ENCODE measurements at places on chromosomes 7 and 10.

DNA sequence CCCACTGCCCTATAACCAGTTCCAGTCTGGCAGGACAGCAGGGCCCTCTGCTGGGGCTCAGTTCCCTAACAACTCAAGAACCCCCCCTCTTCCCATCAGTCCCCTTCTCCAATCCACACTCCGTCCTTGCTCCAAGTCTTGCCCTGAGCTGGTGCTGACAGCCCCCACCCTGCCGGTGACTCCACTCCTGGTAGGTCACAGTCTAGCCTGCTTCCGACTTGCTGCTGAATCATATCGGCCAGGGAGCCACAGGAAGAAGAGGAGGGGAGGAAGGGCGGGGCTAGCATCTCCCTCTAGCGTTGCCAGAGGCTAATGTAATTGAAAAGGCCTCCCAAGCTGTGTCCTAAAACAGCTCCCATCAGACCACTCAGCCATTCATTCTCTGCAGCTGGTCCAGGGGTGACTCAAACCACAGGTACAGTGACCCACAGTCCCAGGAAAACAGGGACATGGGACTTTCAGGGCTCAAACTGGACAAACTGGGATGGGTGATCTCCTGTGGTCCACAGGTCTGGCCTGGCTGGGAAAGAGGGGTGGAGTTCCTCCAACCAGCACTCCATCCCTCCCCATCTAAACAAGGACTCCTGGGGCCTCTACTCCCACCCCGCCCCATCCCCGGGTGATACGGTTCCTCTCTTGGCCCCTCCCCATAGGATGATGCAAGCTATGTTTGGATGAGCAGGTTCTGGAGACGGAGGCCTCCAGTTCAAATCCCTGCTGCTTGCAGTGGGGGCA lies 158.8 kb downstream of the SH3PXD2A start:
- DNase-seq, result no peak

DNA sequence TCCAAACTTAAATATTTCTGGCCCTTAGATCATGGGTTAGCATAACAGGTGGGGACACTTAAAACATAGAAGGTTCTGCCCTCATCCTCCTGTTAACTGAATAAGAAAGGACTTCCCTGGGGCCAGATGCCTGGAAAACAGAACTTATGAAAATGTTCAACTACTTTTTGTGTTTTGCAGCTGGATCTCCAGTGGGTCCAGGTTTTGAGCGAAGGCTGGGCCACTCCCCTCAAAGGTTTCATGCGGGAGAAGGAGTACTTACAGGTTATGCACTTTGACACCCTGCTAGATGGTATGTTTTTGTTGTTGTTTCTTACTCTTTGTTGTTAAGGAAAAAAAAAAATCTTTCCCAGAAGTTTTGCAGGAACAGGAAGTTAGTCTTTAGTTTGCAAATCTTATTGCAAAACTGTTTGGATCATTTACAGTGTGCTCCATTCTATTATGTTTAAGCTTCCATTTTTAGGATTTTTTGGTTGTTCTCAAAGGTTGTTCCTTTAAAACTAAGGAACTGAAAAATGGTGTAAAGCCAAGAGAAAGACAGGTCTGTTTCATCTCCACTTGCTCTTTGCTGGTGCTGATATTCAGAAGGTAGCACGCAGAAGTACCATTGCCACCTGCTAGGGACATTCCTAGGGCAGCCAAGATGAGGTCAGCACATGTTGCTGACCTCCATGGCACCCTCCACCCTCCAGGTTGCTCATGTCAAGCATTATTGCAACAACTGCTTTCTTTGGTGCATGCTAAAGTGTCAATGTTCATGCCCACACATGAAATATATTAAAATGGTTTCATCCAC lies 56.1 kb downstream of the PAPSS2 start:
- DNase-seq, result no peak

- no peak for DNase-seq
Observed at GRCh38 chr10:110522365-110522988, 24.8 kb downstream of the DUSP5 start.

DNA sequence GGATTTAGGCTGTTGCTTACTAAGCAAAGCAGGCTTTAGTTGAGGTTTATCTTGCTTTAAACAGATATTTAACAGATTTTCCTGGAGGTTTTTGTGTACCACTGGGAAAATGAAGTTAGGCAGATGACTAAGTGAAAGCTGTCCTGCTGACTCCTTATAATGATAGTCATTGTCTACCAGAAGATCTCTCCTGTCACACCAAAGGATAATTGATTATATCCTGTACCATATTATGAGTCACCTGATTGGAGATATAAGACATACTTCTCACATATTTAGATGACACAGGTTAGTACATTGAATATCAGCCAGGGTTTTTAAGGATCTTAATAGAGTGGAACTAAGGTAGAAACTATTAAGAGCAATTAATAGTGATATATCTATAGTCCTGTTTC lies 68.4 kb downstream of the PTEN start:
- DNase-seq, result no peak

DNA sequence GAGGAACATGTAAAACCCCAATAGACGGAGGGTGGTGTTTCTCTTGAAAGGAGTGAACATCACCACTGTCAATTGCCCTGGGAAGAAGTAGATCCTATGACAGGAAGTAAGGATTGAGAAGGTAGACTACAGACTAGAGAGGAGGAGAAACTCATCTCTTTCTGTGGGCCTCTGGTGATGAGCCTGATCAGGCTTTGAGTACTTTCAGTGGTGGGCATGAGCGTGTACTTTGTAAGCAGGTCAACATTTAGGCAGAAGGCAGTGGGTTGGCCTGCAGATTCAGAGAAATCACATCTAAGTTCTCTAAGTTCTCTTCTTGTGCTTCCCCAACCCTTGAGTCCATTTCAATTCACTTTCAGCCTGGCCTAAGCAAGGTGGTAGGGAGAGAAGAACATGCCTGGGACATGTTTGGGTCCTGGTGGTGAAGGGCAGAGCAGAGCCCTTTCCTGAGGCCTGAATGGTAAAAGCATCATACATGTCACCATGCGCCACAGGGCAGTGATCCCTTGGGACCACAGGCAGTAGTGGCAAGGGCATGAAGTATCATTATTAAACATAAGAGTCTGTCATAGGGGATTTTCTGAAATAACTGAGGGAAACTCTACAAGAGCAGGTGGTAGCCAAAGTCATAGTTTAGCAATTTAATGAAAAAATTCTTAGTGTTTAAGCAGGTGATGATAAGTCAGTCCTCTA lies 56.4 kb upstream of the ANKRD1 start:
- no peak for DNase-seq

DNA sequence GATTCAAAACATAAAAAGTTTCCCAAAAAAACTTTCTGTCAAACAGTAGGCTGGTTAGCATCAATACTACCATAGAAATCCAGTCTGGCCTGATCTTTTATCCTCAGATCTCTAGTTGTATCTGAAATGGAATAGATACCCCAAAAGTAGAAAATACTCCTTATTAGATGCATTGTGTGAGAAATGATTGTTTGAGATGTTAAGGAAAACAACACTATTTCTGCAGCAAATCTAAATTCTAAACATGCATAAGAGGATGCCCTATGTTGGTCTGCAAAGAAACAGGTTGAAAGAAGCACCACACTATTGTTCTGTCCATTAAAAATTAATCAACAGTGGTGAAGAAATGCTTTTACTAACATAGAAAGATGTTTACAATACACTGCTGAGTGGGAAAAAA lies 121.0 kb downstream of the NPY start:
- DNase-seq, result no peak

GRCh38 chr10:118076705-118077104 lies 30.0 kb upstream of the RAB11FIP2 start:
- DNase-seq, result no peak

DNA sequence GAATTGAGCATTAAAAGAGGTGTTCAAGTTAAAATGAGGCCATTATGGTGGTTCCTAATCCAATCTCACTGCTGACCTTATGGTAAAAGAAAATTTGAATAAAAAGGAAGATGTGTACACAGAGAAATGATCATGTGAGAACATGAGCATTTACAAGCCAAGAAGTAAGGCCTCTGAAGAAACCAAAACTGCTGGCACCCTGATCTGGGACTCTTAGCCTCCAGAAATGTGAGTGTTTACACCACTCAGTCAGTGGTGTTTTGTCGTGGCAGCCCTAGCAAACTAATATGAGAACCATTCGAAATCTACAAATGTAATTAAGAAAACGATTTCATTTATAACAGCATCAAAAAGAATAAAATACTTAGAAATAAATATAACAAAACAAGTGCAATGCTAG lies 6.8 kb upstream of the PLXDC2 start:
- DNase-seq, result no peak

- DNase-seq, result no peak
Observed at GRCh38 chr10:113309791-113310190, 243.1 kb upstream of the HABP2 start.

GRCh38 chr7:46034056-46034768 lies 113.1 kb upstream of the IGFBP3 start:
- DNase-seq, result no peak

DNA sequence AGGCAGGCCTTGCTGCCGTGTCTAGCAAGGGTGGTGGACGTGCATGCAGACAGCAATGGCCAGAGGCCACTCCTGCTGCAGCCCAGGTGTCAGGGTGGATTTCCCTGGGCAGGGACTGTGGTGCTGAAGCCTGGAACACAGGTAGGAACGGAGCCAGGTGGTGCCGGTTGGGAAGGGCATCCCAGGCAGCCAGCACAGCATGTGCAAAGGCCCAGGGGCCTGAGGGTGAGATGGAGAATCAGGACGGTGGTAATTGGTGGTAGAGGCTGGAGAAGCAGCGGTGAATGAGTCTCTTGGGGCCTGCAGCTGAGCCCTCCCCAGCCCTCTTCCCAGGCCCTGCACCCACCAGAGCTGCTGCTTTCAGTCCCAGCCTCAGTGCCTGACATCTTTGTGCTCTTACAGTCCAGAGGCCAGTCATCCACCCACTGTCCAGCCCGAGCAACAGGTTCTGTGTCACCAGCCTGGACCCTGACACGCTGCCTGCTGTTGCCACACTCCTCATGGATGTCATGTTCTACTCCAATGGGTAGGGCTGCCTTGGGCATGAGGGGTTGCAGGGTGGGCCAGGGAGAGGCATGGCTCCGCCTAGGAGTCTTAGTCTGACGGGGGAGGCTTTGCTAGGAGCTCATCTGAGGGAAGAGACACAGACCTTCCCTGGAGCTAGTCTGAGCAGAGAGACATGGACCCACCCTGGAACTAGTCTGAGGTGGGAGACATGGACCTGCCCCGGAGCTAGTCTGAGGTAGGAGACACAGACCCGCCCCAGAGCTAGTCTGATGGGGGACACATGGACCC lies 54.3 kb downstream of the CASTOR2 start:
- no peak for DNase-seq

- DNase-seq, result no peak
Observed at GRCh38 chr7:4236389-4236788, 445.7 kb upstream of the FOXK1 start.

GRCh38 chr7:92598310-92598981 lies 8.3 kb upstream of the FAM133B start:
- DNase-seq, result no peak

DNA sequence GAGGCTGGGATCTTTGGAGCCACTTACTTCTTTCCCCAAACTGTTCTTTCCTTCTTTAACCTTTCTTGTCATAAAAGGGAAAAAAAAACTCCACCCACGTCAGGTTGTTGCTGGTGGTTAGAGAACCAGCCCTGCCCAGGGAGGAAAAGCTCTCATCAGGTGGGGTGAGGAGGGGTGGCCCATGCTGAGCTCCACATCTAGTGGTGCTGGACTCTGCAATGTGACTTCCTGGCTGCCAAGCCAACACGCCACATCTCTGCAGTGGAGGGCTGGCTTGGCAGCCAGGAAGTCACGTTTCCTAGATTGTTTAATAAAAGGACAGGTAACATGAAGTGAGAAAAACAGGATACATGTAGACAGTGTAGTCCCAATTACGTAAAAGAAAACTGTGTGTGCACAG lies 37.4 kb downstream of the WIPF3 start:
- no peak for DNase-seq

DNA sequence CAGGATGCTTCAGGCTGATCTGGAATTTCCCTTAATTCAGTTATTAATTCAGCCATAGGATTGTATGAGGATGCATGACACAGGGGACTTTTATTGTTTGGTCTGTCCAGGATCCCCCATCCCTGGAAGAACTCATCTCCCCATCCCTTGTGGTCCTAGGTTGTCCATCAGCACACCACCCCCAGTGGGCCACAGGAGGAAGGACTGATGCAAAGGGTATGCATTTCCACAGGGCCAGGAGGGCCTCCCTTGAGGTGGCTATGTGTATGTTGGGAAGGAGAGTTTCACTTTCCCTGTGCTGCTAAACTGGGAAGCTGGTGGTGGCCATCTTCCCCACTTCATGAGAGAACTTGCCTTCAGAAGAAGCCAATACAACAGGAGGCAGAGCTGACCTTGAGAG lies 44.6 kb upstream of the GRB10 start:
- no peak for DNase-seq

- DNase-seq, result no peak
Observed at GRCh38 chr7:74051193-74051592, 23.2 kb downstream of the ELN start.

- peak; percentile 48 for DNase-seq
Observed at GRCh38 chr7:46900312-46901263, 681.3 kb downstream of the TNS3 start.

GRCh38 chr10:86730227-86730626 lies 26.2 kb upstream of the BMPR1A start:
- DNase-seq, result no peak

GRCh38 chr7:41420421-41420820 lies 282.5 kb downstream of the INHBA start:
- DNase-seq, result no peak

DNA sequence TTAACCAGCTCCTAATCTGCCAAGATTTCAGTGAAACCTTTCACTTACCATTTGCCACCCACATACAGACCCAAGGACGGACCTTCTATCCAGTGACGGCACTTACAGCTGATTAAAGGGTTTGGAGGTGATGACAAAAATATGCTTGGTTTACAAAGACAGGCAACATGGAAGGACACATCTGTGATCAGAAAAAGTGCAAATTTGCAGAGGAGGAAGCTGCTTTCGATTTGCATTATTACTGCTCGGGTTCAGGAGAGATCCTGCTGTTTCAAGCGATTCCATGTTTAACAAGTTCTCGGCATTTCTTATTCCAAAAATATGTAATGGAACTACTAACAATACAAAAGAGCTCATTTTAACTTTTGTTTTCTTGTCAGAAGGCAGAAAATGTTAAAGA lies 109.0 kb downstream of the JAZF1 start:
- no peak for DNase-seq

DNA sequence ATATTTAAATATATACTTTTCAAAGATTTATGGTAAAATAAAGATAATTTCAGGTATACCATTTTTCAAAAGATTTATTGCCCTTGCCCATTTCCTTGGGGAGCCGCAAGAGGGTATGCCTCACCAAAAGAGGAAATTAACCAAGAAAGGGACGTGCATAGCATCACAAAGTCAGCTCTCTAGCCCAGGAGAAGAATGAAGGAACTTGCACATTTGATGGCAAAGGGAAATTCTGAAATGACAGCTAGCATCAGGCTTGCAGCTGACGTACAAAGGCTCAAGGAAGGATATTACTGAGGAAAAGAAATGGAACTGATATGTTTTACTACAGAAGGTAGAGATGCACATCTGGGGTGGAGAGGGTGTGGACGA lies 93.6 kb upstream of the RSU1 start:
- DNase-seq, result no peak

DNA sequence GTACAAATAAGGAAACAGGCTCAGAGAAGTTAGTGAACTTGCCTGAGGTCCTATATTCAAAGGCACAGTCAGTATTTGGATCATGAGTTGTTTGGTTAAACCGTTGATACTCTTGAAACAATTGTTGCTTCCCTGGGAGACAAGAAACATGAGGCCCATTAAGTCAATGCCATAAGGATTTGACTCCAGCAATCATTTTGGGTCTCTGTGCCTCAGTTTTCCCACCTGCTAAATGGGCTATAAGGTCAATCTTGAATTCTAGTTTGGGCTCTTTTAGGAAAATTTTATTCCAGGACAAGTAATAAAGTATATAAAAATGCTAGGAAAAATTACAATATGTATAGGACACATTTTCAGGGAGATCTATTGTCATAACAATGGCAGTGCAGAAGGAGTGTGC lies 202.1 kb downstream of the TMEM26 start:
- no peak for DNase-seq

All from prostate gland (tissue), 2 donors.